ENCODE measurements at places on chromosomes 6 and 20. TPM values are rescaled to one million over a fixed set of nuclear protein-coding genes. Genes with fewer than 3 reads are reported as not detected.

Gene LY6G6D
- not detected for total RNA-seq

Gene UNC5CL
- 2.2 TPM for total RNA-seq

Gene GLP1R
- total RNA-seq: not detected

Gene GGTLC1
- total RNA-seq: not detected

Gene PGM3
- total RNA-seq: 63.5 TPM

DNA sequence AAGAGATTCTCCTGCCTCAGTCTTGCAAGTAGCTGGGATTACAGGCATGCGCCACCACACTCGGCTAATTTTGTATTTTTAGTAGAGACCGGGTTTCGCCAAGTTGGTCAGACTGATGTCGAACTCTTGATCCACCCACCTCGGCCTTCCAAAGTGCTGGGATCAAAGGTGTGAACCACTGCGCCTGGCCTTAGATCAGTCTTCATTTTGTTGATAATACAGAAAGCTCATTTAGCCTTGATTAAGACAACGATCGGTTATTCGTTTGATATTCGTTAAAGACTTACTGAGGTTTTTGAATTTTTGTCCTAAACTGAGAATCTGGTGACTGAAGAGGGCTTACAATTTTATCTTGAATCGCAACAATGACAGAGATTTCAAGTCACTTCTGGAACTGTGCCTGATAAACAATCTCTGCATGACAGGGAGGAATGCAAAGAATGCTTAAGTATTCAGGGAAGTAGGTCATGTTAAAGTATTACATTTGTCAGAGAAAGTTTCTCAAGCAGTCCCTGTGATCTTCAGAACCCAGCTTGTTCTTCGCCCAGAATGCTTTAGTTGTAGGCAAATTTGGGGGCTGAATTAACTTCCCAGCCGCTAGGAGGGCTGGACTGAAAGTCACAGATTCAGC is 14.8 kb downstream of the AKAP12 start:
- DNase-seq: no peak

GRCh38 chr6:163405412-163406309 is 8.9 kb upstream of the QKI start:
- DNase-seq: no peak

GRCh38 chr20:36549942-36550789 is 8.8 kb downstream of the MYL9 start:
- no peak for DNase-seq

- no peak for DNase-seq
These were observed 178.7 kb upstream of the TAB2 start for GRCh38 chr6:149138699-149139294.

GRCh38 chr6:109183109-109183650 is 87.9 kb downstream of the CEP57L1 start:
- DNase-seq: no peak

DNA sequence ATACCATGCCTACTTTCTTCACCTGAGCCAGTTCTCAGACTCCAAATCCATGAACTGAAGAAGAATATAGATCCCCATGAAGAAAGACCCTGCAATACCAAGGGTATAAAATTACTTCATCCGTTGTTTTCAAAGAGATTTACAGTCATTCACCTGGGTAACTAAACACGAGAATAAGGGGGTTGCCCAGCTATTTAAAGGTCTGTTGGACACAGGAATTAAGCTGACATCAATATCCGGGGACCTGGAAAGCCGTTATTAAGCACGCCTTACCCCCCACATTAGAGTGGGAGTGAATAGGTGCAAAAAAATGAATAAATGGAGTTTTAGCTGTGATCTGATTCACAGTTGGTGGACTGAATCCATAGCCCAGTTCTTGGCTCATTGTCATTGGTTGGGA is 28.9 kb downstream of the CLVS2 start:
- no peak for DNase-seq

DNA sequence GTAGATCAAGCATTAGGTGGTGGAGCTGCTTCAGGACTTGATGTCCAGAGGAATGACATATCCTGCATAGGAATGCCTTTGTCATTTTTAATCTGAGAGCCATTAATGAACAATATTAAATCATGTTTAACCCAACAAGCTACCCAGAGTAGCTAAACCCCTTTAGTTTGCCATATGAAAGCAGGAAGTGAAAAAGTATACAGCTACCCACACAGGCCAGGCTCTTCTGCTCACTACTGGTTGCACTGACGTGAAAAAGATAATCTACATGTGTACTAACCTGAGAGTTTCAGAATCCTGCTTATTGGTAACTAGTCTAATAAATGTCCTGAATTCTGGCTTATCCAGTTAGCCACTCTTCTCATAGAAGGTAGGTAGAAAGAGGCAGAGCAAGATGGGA is 19.9 kb downstream of the GLYATL3 start:
- DNase-seq: no peak

DNA sequence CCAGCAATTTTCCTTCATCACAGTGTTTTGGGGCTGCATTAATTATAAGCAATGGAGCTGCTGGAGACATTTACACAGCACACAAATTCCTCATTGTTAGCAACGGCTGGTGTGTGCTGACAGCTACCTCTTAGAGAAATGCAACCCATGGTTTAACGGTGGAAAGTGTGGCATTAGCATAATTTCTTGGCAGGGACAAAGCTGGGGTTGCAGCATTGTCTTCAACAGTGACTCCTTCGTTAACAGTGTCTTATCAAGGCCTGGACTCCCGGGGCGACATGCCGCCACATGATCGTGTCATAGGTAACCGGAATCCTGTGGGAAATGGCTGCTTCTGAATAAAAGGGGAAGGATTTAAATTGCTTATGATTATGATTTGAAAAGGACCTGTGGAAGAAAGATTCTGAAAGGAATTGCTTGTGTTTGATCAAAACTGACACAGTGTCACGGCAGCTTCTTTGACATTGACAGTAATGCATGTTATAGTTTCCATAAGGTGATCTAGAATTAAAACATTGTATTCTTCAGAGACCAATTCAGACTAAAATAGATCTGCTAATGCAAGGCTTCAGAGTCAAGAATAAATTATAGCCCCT is 128.0 kb downstream of the UST start:
- DNase-seq: no peak

Data from HCT116 (cell line).